D721Med (cell line): ENCODE measurements at places on chromosomes 12 and 14.

GRCh38 chr12:76255692-76256091, 92.5 kb downstream of the BBS10 start:
- no peak for DNase-seq

DNA sequence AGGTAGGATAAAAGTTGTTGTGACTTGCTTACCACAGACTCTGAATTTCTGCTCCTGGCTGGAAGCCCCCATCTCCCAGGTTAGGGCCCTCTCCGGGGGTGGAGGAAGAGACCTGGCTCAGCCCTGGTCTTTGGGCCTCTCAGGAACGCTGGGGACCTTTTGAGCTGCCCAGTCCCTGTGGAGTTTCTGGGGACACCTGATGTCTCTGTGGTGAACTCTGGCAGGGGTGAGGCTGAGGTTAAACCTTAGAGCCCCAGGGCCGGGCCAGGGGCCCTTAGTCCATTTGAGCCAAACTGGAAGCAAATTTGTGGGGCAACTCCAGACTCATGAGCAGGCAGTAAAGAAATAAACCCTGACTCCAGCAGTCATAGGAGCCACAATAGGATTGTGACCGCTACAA, 112.1 kb downstream of the ADGRD1 start:
- DNase-seq: no peak

- DNase-seq: no peak
Measured at GRCh38 chr12:123900871-123901376, 71.7 kb downstream of the CCDC92 start.

GRCh38 chr14:68039593-68039992, 220.0 kb downstream of the RAD51B start:
- DNase-seq: no peak

DNA sequence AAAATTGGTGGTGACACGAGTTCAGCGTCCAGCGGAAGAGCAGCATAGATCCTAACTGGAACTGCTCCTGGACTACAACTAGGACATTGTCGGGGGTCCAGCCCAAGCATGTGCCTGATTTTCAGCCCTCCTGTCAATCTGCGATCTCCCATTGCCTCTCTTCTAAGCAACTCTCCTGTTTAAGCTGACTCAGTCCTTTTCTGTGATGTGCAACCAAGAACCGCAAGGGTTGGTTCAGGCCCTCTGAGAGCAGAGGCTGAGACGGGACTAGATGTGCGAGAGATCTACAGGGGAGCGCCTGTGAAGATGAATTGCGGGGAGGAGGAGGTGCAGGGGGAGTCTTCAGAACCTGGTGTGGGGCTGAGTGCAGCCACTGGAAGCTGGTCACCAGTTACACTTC, 3.7 kb upstream of the PAPLN start:
- no peak for DNase-seq

DNA sequence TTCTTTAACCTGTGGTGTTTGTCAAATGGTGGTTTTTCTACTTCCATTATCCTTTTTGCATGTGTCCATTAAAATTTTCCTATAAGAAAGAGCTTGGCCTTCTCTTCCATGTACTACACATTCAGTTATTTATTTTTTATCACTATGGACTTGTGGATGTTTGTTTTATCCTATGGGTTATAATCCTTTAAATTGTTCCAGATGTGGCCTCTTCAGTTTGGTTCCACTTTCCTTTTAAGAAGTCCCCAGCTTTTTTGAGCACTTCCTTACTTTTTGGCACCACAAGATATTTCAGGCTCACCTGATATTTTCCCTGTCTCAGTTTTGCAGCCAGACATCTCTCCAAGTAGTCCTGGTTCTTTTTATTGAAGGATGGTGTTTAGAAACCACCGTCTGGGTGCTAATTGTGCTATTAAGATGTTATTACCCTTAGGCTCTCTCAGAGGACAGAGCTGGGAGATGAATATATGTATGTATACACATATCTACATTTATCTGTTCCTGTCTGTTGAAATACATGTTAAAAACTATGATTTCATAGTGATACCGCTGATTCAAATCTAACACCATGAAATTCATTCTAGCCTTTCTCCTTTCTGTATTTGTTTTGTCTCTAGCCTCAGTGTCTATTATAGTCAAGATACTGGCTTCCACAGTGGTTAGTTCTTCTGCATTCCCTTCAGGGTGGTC, 408.5 kb upstream of the RGS6 start:
- DNase-seq: no peak

GRCh38 chr12:19694627-19695026, 255.3 kb downstream of the AEBP2 start:
- DNase-seq: no peak

DNA sequence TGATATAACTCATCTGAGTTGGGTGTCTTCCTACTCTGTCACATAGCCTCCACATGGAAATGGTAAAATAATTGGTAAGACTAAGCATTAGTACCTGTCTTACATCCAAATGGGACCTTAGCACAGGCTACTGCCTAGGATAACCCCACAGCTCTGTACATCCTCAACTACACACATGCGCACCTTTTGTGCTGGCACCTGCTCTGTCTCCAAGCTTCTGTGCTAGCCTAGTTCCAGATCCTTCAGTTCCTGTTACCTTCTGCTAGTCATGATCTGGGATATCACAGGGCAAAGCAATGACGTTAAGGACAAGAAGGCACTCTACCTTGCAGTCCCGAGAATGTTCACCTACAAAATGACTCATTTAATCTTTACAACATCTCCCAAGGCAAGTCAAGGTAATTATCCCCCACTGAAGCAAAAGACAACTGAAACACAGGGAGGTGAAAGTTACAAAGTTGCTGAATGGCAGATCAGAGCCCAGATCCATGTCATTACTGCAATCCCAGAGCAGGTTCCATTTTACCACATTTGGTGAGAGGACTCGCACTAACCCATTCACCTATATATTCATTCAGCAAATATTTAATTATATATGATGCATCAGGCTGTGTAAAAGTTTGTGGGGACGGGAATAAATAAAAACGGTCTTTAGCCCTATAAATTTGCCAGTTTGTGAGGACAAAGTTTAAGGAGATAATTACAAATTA, 61.7 kb downstream of the PPM1H start:
- DNase-seq: no peak

DNA sequence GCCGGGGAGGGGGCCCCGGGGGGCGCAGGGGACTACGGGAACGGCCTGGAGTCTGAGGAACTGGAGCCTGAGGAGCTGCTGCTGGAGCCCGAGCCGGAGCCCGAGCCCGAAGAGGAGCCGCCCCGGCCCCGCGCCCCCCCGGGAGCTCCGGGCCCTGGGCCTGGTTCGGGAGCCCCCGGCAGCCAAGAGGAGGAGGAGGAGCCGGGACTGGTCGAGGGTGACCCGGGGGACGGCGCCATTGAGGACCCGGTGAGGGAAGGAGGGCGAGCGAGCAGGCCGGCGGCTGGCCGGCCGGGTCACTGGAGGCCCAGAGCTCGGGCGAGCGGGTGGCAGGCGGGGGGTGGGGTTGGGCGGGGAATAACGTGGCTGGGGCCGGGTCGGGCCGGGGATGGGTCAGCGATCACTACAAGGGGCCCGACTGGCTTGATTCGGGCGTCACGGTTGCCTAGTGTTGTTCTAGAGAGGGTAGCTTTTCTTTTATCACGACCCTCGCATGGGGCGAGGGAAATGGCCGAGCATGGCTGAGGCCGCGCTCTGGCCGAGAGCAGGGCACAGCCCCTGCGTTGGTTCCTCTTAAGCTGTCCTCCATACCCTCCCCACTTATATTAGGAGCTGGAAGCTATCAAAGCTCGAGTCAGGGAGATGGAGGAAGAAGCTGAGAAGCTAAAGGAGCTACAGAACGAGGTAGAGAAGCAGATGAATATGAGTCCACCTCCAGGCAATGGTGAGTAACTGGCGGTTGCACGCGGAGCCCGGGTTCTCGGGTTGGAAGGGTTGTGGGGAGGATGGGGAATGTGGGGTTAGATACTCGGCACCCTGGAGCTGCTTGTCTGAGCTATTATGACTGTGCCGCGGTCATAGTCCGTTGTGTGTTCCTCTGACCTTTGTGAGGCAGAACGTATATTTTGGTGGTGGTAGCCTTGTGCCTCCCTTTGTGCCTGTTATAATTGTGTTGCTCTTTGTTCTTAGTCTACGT, 603 bp downstream of the PABPN1 start:
- DNase-seq: no peak

- no peak for DNase-seq
Measured at GRCh38 chr12:48184549-48184922, 1.1 kb downstream of the CCDC184 start.

DNA sequence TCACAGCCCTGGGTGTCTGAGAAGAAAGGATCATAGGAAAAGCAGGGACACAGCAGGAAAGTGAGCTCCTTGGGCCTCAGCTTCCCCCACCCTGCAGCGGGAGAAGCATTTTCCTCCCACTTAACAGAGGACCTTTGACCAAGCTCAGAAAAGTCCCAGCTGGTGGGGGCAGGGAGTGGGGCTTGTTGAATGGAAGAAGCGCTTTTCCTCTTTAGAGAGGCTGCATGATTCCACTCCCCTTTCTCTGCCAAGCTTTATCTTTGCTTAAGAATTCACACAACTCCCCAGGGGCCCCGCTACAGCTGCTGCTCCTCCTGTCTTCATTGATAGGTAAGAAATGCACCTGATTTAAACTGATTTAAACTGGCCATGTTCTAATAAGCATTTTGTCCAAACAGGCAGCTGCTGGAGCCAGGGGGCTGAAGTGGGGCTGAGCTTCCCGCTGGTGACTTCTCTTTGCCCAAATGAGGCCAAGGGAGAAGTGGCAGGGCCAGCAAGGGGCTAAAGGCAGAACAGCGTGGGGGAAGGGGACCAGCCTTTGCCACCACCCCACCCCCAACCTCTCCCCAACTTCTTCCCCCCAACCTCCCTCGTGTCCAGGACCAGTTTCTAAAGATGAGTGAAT, 1.7 kb upstream of the PAPLN start:
- peak; percentile 31 for DNase-seq

DNA sequence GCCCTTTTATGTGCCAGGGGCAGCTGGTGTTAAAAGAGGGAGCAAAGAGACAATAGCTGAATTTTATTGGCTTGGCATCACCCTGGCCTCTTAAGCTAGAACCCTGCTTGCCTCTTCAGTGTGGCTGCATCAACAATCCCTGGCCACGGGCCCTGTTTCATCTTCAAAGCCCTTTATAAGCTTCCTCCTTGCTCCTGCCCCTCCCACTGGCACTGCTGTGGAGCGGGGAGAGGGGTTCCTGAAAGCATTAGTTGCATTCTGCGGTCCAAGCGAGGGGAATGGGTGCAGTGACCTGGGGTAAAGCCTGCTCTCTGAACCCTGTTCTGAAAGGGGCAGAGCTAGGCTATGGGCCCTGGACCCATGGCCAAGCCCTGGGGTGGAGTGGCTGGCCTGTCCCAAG, 220 bp upstream of the KRT83 start:
- DNase-seq: no peak

- no peak for DNase-seq
Measured at GRCh38 chr12:24879644-24880043, 69.3 kb downstream of the BCAT1 start.
